Spinal cord (tissue), 10 donors: ENCODE measurements at places on chromosomes 5 and 9. TPM values are rescaled to one million over a fixed set of nuclear protein-coding genes. Genes with fewer than 3 reads are reported as not detected.

Gene NRG2
- 4.6 TPM for total RNA-seq

Gene SHISAL2B
- 0.72 TPM for total RNA-seq

Gene UGCG
- 22.3 TPM for total RNA-seq

Gene SPINK7
- not detected for total RNA-seq

Gene ADCY2
- total RNA-seq, result 43.1 TPM

Gene LURAP1L
- 13.3 TPM for total RNA-seq

Gene ACTBL2
- not detected for total RNA-seq

Gene HAND1
- total RNA-seq, result not detected

Gene PALM2AKAP2
- total RNA-seq, result 10.6 TPM

Gene LHX2
- 2.0 TPM for total RNA-seq

Gene NFX1
- total RNA-seq, result 29.4 TPM

Gene CFAP157
- total RNA-seq, result 1.1 TPM
